MCF 10A (cell line): ENCODE measurements at places on chromosomes 6 and 20. TPM values are rescaled to one million over a fixed set of nuclear protein-coding genes. Genes with fewer than 3 reads are reported as not detected.

AARS2 gene
- total RNA-seq: 15.5 and 23.2 TPM in 2 replicates

DNA sequence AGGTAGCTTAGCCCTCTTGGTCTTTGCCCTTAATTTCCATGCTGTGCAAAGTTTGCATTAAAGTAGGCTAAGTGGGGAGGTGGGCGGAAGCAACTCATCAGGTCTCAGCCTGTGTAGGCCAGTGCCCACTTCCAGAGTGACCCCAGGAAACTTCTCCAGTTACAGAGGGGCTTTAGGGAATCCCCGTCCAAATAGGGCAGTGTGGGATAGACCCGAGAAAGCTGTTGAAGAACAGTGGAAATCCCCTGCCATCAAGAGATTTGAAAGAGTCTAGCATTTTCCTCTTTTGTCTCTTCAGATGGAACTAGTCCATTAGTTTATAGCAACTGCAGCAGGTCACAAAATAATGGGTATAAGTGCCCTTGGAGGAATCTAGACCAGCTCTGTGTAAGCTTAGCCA is 20.2 kb downstream of the SF3B5 start:
- no peak for DNase-seq

- DNase-seq: no peak
Observed at GRCh38 chr6:137119196-137120104, 54.0 kb downstream of the IL22RA2 start.

DNA sequence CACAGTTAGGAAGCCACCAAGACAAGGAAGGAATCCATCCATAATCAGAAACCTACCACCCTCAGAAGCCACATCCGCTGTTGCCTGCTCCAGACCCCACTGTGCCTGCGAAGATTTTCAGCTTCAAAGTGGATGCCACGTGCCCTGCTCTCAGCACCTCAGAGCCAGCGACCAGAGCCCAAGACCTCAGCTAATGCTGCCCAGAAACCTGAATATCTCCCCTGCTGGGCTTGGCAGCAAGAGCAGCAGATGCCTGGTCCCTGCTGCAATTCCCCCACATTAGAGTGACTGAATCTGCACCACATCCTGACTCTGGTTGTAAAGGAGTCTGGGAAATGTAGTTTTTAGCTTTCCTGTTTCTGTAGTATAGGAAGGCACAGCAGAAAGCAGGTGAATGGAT is 10.7 kb upstream of the ULBP3 start:
- DNase-seq: no peak

TXLNB gene
- not detected in 2 replicates for total RNA-seq

- DNase-seq: no peak
Observed at GRCh38 chr20:40637176-40637575, 51.9 kb downstream of the MAFB start.

POLH gene
- 34.5 and 36.7 TPM in 2 replicates for total RNA-seq

GRCh38 chr6:31920811-31921210 is 6.7 kb upstream of the C2 start:
- peak; percentile 34 for DNase-seq

DNA sequence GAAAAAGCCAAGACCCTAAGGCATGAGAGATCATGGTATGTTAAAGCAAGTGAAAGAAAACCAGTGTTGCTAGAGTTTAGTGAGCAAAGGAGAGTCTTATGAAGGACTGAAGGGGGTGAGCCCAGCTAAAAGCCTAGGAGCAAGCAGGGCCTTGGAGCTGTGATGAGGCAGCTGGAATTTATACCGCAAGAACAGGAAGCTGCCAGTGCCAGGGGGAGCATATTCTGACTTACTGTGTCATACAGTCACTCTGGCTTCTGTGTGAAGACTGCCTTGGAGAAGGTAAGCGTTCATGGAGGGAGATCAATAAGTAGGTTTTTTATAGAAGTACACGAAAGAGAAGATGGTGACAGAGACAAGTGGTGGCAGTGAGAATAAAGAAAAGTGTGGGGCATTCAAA is 308.9 kb upstream of the THEMIS start:
- peak; percentile 48 for DNase-seq

DNA sequence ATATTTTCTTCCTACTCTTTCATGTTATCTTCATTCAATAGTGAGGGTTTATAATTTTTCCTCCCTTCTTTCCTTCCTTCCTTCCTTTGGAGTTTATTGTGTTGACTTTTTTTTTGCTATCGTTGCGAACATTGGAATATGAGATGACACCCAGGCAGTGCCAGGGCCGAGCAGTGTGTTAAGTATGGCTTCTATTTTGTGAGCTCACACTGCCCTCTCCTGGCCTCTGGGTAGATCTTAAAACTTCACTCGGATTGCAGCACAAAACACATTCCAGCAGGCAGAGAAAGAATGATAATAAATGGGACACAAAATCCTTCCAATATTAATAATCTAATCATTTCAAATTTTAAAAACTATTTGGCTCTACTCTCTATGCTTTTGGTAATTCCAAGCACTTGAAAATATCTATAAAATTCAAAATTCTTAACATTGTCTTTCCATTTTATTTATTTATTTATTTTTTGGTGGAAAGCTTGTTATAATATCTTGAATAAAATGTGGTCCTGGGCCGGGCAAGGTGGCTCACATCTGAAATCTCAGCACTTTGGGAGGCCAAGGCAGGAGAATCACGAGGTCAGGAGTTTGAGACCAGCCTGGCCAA is 147.4 kb upstream of the OLIG3 start:
- DNase-seq: peak; percentile 87

NDUFAF4 gene
- total RNA-seq: 29.8 and 42.5 TPM in 2 replicates

DNA sequence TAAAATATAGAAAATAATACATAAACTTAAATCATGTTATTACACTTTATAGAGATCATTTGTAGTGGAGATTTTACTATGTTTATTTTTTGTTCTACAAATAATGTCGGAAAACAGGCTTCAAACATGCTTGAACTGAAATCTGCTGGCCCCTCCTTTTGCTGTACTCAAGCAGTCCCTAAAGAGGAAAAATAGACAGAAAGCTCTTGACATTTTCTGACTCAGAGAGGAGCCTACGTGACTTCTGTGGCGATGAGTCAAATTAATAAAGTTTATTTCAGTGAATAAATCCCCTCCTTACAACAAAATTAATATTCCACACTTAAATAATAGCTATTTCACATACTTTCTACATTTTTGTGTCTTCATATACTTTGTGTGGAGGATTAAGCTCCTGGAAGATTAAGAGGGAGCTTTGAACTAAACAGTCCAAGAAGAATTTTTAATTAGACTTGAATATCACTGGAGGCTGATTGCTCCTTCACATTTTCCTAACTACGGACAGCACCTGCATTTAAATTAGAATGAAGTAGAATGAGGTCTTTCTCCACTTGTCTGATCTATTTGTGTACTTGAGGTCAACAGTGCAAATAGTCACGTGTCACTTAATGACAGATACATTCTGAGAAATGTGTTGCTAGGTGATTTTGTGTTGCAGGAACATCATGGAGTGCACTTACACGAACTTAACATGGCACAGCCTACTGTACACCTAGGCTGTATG is 1.7 kb upstream of the TREM1 start:
- peak; percentile 21 for DNase-seq

LAMA2 gene
- 2.2 and 3.9 TPM in 2 replicates for total RNA-seq

GRCh38 chr6:106066989-106067388 is 19.1 kb upstream of the PRDM1 start:
- DNase-seq: no peak

DNA sequence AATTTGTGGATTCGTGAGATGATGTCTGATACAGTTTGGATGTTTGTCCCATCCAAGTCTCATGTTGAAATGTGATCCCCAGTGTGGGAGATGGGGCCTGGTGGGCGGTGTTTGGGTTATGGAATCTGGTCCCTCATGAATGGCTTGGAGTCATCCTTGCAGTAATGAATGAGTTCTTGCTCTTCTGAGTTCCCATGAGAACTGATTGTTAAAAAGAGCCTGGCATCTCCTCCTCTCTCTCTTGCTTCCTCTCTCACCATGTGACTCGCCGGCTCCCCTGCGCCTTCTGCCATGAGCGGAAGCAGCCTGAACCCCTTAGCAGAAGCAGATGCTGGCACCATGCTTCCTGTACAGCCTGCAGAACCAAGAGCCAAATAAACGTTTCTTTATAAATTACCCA is 30.5 kb upstream of the RPP40 start:
- DNase-seq: no peak

PHACTR2 gene
- total RNA-seq: 30.0 and 34.4 TPM in 2 replicates

GRCh38 chr6:36025260-36025931 is 955 bp upstream of the SLC26A8 start:
- no peak for DNase-seq

SOBP gene
- total RNA-seq: 0.21 and 0.47 TPM in 2 replicates

DNA sequence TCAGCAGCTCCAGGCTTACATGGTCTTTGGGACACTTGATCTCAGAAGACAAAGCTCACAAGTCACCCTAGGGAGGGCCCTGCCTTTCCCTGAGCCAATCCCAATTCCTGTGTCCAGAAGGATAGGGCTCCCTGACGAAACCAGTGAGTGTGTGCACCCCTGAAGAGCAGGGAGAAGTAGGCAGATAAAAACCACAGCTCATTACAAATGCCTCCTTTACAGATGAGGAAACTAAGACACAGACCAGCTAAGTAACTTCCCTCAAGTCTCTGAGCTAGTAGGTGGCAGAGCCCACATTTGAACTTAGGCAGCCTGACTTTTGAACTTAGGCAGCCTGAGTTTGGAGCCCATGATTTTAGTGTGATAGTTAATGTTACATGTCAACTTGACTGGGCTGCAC is 6.7 kb upstream of the ZFAND3 start:
- no peak for DNase-seq

DNA sequence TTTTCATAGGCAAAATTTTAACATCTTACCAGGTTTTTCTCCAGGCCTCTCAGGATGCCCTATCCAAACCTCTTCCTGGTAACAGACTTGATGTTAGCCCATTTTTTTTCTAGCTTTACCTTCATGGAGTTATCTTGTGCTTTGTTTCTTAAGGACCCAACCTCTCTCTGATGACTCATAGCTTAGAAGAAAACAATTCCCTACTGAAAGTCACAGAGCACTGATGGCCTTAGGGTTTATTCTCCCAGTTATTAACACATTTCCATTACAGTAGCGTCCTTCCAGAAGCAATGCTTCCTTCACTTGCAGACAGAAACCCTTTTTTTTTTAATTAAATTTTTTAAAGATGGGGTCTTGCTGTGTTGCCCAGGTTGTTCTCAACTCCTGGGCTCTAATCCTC is 79.4 kb downstream of the IYD start:
- DNase-seq: peak; percentile 39

- peak; percentile 23 for DNase-seq
Observed at GRCh38 chr6:111950661-111951496, 77.6 kb upstream of the FYN start.

DNA sequence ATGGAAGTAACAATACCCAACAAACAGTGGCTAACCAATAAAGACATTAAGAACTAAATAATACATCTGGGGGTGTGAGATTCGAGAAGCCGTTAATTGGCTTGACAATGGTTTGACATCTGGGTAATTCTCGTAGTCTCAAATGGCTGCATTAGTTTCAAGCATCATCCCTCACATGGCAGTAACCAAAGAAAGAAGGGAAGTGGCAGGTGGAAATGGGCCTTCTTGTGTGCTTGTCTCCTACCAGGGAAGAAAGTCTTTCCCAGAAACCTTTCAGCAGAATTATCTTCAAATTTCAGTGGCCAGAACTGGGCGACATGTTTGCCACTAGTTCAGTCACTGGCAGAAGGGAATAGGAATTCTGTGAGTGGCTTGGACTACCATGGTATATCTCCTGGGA is 10.4 kb downstream of the STK4 start:
- no peak for DNase-seq

GRCh38 chr6:120304223-120304622 is 954.7 kb upstream of the MAN1A1 start:
- DNase-seq: no peak

- DNase-seq: peak; percentile 16
Observed at GRCh38 chr6:18306977-18307376, 42.6 kb upstream of the DEK start.

DNA sequence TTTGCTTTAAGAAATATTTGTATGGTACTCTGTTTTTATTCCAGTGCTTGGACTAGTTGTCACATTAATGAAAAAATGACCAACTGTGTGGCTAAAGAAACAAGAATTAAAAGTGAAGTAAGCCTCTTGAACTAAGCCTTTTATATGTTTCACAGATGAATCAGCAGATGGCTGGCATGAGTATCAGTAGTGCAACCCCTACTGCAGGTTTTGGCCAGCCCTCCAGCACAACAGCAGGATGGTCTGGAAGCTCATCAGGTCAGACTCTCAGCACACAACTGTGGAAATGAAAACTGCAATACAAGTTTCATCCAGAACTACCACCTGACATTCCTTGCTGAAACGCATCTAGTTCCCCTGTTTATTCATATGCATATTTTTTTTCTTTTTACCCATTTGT is 96.8 kb downstream of the B3GAT2 start:
- no peak for DNase-seq

DNA sequence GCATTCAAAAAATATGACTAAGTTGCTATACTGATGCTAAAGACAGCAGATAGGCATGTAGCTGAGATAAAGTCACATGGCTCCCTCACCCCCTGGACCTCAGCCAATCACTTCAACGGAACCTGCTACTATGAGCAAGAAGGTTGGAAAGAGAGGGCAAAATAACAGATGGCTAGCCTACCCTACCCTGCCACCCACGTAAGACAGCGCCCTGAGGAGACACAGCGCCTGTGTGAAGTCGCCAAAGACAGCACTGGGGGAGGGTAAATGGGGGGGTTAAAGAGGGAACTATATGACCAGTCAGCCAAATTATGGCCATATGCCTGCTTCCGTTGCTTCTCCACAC is 163.2 kb downstream of the RALGAPA2 start:
- peak; percentile 78 for DNase-seq

DNA sequence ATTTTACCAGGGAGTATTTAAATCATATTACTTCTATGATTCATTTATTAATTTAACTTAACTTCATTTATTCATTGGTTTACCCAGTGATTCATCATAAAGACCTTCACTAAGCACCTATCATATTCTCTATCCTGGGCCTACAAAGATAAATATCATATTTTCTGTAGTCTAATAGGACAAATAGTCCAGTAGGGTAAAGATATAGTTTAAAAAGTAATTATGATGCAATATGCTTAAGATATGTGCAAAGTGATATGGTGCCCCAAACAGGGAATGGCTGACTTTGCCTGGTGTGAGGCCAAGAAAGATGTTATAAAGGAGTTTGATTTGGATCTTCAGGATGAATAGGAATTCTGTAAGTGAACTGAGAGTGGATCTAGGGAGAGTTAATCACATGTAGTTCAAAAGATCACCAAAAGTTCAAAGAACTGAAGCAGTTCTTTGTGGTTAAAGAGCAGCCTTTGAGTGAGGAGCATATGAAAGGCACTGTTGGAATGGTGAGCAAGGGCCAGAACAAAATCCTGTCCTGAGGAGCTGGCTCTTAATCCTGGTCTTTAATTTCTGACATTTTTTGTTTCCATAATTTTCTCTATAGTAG is 45.5 kb downstream of the MLIP start:
- no peak for DNase-seq

GRCh38 chr20:17956099-17956685 is 12.4 kb downstream of the SNX5 start:
- no peak for DNase-seq

ENPP4 gene
- 0.30 and 0.32 TPM in 2 replicates for total RNA-seq
